ENCODE measurements at places on chromosomes 11 and 22.
A peak's percentile ranks its signal among the peaks of the same experiment; 100 is the strongest.

- DNase-seq, result no peak
These were observed 875.3 kb downstream of the NTM start for GRCh38 chr11:132245403-132246385.

DNA sequence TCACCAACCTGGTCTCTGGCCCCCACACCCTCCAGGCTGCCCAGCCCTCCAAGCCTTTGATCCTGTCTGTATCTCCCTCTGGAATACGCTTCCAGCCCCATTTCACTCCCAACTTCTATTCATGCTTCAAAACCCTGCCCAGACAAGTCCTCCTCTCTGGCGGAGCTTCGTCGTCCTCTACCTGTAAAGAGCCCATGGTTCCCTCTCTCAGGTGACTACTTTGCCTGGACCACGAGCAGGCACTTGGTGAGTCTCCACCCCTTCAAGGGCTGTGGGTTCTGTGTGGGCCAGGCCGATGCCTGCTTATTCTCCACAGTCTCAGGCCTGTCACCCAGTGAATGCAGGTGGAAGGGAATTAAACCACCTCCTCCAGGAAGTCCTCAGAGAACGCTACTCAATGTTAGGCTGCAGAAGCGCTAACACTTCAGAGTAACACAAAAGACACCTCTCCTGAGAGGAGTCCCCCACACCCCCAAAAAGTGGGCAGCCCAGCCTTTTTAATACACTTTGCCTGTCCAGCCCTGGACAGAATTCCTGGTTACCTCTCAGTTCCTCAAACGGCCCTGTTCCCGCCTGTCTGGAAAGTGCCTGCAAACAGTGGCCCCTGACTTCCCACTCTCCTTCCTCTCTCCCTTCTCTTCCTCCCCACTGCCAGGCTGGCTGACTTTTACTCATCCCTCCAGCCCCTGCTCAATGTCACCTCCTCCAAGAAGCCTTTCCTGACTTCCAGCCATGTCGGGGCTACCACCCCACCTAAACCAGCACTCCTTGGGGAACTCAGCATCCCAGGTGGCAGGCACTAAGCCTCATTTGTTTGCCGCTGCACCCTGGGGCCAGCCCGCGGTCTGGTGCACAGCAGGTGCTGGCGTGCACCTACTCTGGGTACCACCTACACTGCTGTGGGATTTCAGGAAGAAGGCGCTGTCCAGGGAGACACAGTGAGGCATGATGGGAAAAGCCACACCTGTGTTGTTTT lies 9.0 kb downstream of the RAC2 start:
- no peak for DNase-seq

GRCh38 chr22:39108487-39108886 lies 11.4 kb downstream of the APOBEC3H start:
- no peak for DNase-seq

DNA sequence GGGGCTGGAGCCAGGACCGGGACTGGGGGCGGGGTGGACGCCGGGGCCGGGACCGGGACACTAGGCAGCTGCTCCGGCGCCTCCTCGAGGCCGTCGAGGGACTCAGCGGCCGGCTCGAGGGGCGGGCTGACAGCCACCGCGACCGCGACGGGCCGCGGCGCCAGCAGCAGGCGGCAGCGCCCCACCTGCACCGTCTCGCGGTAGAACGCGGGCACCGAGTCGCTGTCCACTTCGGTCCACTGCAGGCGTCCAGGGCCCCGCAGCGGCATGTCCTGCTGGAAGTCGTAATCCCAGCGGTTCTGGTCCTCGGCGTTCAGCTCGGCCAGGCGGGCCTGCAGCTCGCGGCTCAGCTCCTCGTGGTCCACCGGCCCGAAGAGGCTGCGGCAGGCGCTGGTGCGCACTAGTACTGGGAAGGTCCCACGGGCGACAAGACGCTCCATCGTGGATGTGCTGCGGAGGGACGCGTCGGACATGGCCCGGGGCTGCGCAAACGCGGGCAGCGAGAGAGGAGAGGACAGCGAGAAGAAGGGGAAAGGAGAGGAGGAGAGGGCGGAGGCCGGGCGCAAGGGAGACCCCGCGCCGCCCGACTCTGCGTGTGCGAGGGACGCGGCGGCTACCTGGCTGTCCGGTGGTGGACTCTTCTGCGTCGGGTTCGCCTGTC lies 428 bp downstream of the CDKN1C start:
- no peak for DNase-seq

- DNase-seq, result no peak
These were observed 35.5 kb upstream of the RASSF10 start for GRCh38 chr11:12973528-12974181.

DNA sequence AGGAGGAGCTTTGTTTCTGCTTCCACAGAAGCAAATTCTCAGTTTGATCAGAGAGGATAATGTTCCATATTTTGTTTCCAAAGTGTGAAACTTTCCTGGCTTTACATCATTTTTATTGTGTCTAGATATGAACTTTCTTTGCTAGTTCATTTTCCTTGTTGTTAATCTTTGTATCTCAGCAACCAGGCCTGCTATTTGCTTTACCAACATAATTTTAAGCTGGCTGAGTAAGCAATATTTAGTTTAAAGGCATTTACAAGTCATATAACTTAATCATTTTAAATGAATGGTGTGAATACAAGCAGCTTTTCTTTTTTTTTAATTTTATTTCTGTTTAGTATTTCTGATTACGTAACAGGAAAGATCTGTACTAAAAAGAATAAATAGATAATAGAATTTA lies 15.2 kb downstream of the NUCB2 start:
- DNase-seq, result no peak

DNA sequence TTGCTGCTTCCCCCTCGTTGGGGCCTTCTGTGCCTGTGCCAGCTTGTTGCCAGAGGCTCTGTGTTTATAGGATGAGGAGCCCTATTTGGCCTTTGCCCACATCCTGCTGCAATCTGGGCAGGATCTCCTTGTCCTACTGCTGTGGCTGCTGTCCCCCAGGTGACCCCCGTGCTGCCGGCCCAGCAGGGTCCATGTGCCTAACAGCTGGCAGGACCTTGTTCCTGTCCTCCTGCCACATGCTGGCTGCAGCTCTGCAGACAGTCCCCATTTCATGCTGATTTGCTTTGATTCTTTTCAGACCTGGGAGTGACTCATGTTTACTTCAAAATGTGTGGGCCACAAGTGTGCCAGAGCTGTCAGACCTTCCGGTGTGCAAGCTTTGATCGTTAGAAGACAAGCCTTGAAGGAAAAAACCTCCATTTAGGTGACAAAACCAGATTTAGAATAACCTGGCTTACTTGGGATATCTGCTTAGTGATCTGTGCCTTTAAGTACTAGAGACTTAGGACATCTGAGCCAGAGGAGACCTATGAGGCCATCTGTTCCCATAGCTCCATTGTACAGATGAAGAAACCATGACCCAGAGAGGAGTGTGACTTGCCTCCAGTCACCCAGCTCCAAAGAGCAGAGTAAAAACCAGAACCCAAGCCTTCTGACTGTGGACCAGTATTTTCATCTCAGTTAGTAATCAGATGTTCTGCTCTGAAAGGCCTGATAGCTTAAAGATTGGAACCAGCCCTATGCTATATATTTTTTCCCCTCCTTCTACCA lies 11.1 kb downstream of the NAV2 start:
- peak; percentile 41 for DNase-seq

Measured in NCI-H2171 treated with DMSO at 0.1 percent for 48 hours (cell line).